ENCODE measurements at places on chromosomes 7 and 10.

DNA sequence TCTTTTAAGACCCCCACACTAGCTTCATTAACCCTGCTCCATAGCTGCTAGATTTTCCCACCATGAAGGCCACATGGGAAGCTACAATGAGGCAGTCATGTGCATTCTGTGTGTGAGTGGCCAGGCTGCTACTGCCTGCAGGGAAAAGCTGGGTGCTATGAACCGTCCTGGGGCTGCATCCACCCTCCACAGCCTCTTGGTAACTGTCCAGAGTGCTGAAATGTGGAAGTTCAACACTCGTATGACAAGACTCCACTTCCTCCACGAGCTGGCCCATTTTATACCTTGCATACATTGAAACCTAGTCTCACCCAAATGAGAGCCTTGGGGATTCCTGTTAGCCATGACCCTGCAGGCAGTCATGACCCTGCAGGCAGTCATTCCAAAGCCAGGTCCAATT, 59.4 kb downstream of the CUZD1 start:
- DNase-seq = peak; percentile 3

DNA sequence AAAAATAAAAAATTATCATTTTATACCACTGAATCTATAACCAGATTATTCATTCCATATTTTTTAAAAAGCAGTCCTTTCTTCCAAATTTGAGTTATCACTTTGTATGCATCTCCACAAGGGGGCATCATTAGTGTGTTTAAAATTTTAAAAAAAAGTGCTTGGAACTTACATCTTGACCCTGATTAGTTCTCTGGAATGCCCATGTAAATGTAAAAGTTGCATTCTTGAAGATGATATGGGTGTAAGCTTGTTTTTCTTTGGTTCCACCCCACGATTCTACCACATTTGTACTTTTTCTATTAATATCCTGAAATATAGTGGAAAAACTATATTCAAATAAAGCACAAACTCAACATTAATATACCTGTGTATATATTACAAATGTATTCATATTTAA, 144.9 kb downstream of the ELAPOR2 start:
- no peak for DNase-seq

DNA sequence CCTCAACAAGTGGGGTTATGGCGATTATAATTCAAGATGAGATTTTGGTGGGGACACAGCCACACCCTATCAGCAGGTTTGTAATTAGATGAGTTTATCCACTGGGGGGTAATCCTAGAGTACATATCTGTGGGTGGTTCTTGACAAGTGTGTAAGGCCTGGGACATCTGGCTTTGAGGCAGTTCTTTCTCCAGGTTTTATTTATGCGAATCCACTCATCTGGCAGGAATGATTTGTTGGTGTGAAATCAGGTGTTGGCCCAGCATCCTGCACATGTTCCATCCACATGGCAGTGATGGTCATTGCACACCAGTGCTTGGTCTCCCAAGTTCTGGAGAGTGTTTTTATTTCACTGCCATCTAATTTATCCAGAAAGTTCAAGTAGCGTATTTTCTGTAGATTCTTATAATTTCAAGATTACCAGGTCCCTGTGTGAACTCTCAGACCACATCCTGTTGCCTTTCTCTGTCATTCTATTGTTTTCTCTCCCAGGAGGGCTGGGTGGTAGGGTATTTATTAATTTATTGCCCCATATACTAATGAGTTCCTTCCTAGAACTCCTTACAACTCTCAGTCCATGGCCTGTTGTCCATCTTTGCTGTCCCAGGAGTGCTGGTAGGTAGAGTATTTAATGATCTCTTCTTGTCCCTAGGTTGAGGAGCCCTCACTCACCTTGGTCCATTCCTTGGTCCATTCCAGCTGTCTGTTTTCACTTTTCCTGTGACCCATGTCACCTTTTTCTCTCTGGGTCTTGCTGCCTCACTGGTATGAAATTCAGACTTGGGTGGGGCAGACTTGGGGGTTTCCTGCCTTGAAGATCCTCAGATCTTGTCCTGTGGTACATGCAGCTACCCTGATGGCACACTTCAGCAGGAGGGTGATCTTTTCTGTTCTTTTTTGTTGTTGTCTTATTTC, 10.4 kb downstream of the RALA start:
- no peak for DNase-seq

- DNase-seq = no peak
Measured at GRCh38 chr7:88399696-88400240, 93.1 kb upstream of the STEAP4 start.

DNA sequence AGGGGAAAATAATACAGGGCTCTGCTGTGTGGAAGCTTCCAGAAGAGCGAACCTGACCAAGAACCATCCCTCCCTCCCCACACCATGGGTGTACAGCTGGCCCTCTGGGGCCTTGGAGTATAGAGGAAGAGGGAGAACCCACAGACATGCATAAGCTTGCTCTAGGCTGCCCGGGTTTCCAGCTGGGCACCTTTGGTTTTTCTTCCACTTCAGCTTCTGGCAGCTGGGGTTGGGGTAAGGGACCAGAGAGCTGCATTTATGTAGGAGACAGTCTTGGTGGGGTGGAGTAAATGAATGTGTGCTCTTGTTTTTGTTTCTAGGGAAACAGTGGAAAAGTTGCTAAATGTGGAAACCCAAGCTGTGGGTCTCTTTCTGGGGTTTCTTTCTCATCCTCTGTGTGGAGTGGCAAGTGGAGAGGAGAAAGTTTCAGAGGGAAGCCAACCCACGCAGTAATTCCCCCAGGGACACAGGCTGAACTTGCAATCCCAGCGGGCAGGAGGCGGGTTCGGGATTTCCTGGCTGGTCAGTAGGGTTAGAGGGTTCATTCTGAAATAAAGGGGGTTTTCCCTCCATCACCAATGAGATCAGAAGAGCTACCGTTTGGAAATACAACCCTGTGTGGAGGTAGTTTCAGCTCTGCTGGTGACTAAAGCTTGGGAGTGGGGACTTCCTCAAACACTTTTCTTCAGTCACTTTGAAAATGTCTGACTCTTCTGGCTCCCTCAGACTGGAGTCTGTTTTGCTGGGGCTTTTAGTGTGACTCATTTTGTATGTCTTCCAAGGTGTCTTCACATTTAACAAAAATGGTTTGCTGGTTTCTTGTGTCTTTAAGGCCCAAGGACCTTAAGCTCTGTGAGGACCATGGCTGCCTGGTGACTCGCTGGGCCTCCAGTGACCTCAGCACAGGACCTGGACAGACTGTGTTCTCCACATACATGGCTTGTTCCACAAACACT, 22.2 kb upstream of the SRGN start:
- DNase-seq = peak; percentile 42

- DNase-seq = no peak
Measured at GRCh38 chr7:112280267-112280666, 73.8 kb downstream of the ZNF277 start.

DNA sequence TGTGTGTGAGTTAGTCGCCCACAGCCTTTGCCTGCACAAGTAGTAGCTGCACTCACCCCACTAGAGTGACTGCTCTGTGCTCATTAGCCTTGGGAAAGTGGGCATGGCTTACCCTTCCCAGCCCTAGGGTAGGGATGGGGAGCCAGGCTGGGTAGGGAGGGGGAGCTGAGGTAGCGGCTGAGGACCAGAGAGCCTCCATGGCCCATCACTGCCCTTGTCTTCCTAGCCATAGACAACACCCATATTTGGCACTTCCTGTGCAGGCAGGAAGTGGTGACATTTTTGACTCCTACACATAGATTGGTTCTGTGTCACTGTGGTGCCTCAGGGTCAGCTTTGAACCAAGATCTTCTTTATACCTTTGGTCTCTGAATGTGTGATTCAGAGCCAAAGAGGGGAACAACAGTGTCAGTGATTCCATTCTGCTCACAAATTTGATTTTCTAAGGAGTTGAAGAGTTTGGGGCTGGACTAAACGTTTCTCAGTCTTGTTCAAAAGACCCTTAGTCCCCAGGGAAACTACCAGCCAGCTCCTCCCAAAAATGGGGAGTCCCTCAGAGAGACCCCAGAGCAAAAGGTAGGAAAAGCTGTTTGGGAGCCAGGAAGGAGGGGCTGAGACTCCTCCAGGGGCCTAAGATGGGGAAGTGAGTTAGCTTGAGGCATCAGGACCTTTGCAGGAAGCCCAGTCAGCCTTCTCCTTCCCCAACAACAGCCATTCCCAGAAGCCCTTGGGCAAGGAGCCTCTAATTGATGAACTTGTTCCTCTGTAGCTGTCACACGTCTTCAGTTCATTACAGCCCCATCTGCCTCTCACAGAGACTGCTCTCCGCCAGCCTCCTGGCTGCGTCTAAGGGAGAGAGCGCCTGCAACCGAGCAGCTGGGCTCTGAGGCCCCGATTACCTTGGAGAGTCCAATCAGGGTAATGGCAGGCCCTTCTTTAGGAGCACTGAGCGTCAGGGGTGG, 135.0 kb downstream of the CDH23 start:
- DNase-seq = no peak

- peak; percentile 6 for DNase-seq
Measured at GRCh38 chr7:12771378-12771877, 84.0 kb downstream of the ARL4A start.

- no peak for DNase-seq
Measured at GRCh38 chr10:42615419-42615818, 23.0 kb downstream of the ZNF33B start.

GRCh38 chr10:20041931-20042330, 225.7 kb downstream of the PLXDC2 start:
- no peak for DNase-seq
